ENCODE measurements at places on chromosomes 5 and 9. TPM values are rescaled to one million over a fixed set of nuclear protein-coding genes. Genes with fewer than 3 reads are reported as not detected.
A peak's percentile ranks its signal among the peaks of the same experiment; 100 is the strongest.

TRIM36 gene
- total RNA-seq: 1.2 TPM

GRCh38 chr5:167587772-167588437 lies 703.5 kb upstream of the WWC1 start:
- ATAC-seq: no peak

BAAT gene
- total RNA-seq: 0.08 TPM

DNA sequence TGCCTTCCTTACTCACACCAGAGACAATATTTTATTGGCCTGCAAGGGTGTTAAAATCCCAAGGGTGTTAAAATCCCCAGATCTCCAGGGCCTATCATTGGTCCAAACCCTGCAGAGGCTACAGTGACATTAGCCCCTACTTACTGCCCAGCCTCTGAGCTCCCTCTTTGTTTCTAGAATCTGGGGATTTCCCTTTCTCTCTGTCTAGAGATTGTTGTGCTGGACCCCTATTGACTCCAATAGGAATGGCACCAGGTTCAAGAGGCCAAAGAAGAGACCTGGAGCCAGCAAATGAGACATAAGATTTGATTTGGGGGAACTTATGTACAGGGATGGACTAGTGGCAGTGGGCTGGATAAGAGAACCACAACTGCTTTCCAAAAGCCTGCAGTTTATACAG lies 53.3 kb upstream of the ZBED3 start:
- ATAC-seq: no peak

GRCh38 chr9:27154908-27155307 lies 45.9 kb downstream of the TEK start:
- ATAC-seq: no peak

DNA sequence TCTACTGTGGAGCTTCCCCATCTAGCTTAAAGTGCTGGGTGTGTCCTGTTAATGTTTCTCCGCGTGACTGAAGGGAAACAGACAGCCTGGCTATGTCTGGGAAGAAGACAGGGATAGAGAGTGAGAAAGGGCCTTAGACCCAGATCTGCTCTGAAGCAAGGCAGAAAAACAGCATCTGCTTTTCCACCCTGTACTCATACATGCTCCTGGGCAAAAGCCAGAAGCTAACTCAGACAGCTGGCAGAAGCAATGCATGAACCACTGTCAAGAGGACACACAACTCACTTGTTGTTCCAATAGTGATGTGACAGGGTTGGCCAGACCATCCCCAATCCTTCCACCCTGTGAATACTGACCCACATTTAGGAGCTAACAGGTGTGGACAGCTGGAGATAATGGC lies 63.3 kb downstream of the DPYSL3 start:
- no peak for ATAC-seq

DNA sequence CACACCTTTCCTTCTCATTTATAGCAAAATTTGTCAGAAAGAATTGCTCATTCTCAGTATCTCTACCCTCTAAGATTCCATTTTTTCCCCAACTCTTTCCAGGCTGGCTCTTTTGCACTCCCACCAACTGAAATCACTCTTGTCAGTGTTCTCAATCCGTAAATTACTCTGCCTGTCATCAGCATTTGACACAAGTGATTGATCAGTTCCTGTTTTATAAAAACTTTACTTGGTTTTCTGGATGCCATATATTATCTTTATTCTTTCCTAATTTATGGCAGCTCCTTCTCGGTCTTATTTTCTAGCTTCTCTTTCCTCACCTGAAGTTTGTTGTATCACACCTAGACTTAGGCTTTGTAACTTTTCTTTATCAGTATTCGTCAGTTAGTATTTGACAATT lies 16.4 kb downstream of the DENND4C start:
- ATAC-seq: no peak

NUTM2F gene
- total RNA-seq: not detected

- ATAC-seq: no peak
These were observed 24.0 kb downstream of the LIX1 start for GRCh38 chr5:97118261-97119006.

DNA sequence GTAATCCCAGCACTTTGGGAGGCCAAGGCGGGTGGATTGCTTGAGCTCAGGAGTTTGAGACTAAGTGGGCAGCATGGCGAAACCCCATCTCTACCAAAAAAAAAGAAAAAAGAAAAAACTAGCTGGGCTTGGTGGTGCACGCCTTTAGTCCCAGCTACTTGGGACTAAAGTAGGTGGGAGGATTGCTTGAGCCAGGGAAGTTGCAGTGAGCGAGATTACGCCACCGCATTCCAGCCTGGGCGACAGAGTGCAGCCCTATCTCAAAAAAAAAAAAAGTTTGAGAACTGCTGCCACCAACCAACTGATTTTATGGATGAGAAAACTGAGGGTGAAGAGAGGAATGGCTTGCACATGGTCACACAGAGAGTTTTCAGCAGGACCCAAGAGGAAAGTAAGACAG lies 175.1 kb downstream of the DOCK8 start:
- no peak for ATAC-seq

- peak; percentile 67 for ATAC-seq
These were observed 313.2 kb downstream of the SLIT3 start for GRCh38 chr5:168987543-168988300.

IFNA13 gene
- total RNA-seq: not detected

KIF4B gene
- total RNA-seq: not detected

TRIP13 gene
- total RNA-seq: 12.5 TPM

DNA sequence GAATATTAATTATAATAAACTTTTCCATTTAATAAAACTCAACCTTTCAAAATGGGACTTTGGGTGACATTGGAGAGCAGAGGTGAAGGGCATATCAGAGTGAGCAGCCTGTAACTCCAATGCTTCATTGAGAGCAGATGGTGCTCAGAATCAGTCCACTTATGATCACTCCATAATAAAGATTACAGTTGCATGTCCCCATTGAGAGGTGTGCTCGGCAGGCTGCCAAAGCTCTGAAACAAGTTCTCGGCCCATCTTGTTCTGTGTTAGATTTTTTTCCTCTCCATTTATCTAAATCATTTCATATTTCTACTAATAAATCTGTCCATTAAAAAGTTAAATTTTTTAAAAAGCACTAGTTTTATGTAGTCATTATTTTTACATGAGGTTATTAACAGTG lies 1786.4 kb upstream of the WWC1 start:
- ATAC-seq: no peak

MAST4 gene
- 106 TPM for total RNA-seq

DNA sequence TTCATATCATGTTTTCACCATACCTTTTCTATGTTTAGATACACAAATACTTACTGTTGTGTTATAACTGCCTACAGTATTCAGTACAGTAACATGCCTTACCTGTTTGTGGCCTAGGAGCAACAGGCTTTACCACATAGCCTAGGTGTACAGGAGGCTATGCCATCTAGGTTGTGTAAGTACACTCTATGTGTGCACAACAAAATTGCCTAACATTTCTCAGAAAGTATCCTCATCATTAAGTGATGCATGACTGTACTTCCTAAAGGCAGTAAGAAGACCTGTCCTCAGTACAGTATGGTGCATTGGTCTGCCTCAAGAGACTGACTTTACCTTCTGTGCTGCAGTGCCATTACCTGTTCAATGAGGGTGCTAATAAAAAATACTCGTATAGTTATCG lies 7.9 kb downstream of the TXN start:
- peak; percentile 93 for ATAC-seq

GRCh38 chr5:168656633-168657032 lies 77.5 kb upstream of the PANK3 start:
- ATAC-seq: peak; percentile 83

- no peak for ATAC-seq
These were observed 234.5 kb downstream of the CRB2 start for GRCh38 chr9:123590499-123590898.

DNA sequence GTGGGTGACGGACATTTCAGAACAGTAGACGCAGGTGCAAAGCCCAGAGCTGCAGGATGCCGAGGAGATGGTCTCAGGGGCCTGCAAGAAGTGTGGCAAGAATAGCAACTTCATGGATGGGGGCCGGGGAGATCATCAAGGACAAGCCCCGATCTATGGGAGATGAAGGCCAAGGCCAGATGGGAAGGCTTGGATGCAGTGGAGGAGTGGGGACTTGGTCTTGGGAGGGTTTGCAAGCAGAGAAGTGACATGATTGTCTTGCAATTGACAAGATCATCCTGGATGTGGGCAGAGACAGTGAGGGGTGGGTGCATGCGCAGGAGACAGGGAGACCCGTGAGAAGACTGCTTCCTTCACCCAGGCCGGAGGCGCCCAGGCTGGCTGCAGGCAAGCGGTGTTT lies 198.1 kb downstream of the CDK5RAP2 start:
- ATAC-seq: no peak

GOLGA2 gene
- 68.3 TPM for total RNA-seq

- no peak for ATAC-seq
These were observed 30.2 kb upstream of the CDKN2B start for GRCh38 chr9:22039258-22039657.

GRCh38 chr9:35453786-35454185 lies 36.1 kb upstream of the RUSC2 start:
- no peak for ATAC-seq

- no peak for ATAC-seq
These were observed 8.2 kb upstream of the RUFY1 start for GRCh38 chr5:179542170-179542569.

SPATA31E1 gene
- not detected for total RNA-seq

LTC4S gene
- total RNA-seq: 5.1 TPM

QRFP gene
- not detected for total RNA-seq

DNA sequence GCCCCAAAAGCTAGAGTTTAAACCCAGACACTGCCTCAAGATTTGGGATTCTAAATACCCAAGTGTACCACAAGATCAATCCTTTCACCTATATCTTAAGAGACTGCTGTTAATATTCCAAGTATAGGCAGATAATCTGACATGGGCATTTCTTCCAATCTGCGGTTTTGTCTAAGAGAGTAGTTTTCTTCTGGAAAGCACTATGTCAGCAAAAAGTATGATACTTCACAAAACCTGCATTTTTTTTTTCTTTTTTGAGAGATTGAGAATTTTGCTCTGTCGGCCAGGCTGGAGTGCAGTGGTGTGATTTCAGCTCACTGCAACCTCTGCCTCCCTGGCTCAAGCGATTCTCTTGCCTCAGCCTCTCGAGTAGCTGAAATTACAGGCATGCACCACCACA lies 190.7 kb upstream of the TYRP1 start:
- no peak for ATAC-seq

DNA sequence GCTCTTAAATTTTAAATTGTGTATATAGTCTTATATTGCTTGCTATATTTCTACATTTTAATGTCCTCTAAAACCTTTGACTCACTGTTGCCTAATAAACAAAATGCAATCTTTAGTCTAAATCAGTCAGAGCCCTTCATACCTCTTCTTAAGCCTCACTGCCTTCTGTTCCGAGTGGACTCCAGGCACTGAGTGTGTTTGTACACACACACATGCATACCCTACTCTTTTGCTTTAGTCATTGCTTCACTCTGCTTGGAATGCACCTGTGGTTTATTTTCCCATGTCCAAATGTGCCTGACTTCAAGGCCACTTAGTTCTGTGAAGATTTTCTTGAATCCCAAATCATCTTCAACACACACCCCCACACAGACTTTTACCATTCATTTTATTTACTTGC lies 60.9 kb downstream of the SLC12A2 start:
- ATAC-seq: no peak

- no peak for ATAC-seq
These were observed 11.1 kb upstream of the TCF7 start for GRCh38 chr5:134103397-134103796.

GABRG2 gene
- not detected for total RNA-seq

DNA sequence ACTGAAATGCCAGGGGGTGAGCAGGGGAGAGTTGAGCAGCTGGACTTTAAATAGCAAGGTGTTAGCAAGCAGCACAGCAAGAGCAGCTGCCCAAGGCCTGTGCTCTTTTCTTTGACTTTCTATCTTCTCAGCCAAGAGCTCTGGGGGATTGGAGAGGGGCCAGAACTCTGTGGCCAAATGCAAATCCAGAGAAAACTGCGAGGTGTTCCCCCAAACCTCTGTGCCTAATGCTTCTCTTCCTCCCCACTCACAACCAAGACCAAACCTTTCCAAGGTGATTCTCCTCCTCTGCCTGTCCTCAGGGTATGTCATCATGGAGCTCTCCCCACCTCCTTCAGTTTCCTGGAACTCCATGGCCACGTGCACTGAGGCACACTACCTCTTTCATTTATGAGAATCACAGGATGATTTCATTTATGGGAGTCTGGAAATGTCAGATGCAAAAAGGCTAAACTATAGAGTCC lies 118.7 kb upstream of the WWC1 start:
- no peak for ATAC-seq

DNA sequence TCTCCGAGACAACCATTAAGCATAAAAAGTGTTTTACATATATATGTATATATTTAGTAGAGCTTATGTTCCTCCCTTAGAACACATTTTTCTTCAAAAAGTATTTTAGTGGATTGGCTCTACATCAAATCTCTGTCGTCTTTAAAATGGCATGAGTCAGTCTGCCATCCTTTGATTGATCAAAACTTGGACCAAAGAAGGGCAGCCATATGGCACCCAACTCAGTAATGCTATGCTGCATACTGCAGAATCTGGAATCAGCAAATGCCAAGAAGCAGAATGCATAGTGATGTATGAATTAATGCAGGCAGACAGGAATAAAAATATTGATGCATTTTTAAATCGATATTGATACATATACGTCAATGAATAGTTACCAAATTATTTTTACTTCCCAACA lies 1074.4 kb downstream of the PTPRD start:
- no peak for ATAC-seq

RELL2 gene
- total RNA-seq: 4.5 TPM

- no peak for ATAC-seq
These were observed 14.8 kb upstream of the PLEKHG4B start for GRCh38 chr5:77170-77501.

- no peak for ATAC-seq
These were observed 92.0 kb downstream of the PLCXD3 start for GRCh38 chr5:41418220-41419031.

DNA sequence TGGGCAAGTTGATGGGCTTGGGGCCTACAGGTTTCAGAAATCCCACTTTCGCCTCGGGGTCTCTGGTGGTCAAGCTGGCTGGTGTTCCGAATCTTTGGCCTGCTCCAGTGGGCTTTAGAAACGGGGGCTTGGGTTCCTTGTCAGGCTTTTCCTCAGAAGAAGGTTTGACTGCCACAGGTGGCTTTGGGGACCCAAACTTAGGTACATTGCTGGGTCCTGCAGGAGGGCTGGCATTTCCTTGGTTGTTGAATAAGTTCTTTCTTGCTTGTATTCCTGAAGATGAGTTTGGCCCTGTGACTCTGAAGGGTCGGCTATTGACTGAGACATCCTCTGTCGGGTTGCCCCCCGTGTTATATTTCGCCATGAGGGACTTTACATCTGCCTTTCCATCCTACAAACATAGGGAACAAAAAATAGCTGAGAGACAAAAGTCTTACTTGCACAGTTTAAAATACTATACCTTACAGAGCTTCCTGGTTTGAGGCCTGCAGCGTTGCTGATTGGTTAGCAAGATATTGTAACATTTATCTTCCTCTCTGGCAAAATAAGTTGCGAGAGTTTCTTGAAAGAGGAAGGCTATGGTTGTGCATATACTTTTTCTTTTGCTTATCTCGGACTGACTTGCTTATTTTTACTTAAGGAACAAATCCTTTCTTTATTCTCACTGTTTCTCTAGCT lies 16.6 kb downstream of the FYB1 start:
- no peak for ATAC-seq

SPINK1 gene
- total RNA-seq: not detected

MYMK gene
- not detected for total RNA-seq

FNBP1 gene
- 23.5 TPM for total RNA-seq

All from esophagus mucosa (tissue), 1 donor.